ENCODE measurements at places on chromosomes 1 and 21. TPM values are rescaled to one million over a fixed set of nuclear protein-coding genes. Genes with fewer than 3 reads are reported as not detected.

Gene CFAP141
- total RNA-seq: not detected

GRCh38 chr1:41122851-41123518, 101.5 kb upstream of the SLFNL1 start:
- no peaks in the 10 kb centered on the region for H3K27me3 ChIP-seq
- no peaks in the 10 kb centered on the region for H3K36me3 ChIP-seq
- H3K27ac ChIP-seq: no peak overlapping the region
- DNase-seq: peak; percentile 46
- no peak overlapping the region for H3K4me3 ChIP-seq

Gene KCNK2
- total RNA-seq: 3.7 TPM

Gene APOBEC4
- total RNA-seq: not detected

DNA sequence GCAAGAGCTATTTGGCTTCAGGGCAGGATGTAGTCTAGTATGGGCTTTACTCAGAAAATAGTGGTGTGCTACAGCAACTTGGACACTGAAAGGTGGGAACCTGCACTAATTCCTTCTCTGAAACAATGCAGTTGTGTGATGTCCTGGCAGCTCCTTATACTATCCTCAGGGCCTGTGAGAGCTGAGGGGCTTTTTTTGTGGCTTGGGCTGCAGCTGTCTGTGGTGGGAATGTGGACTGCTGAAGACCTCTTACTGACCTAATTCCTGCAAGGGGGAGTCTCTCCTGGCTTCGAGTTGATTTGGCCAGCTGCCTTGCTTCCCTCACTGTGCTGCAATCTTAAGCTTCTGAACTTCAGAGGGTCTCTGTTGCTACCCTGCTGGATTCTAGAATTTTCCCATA, 22.3 kb upstream of the CHODL start:
- peaks cover 4% of the 10 kb centered on the region for H3K4me1 ChIP-seq
- peak; percentile 24 for DNase-seq
- H3K36me3 ChIP-seq: no peaks in the 10 kb centered on the region
- H3K4me3 ChIP-seq: no peak overlapping the region
- H3K27ac ChIP-seq: no peak overlapping the region
- no peaks in the 10 kb centered on the region for H3K27me3 ChIP-seq

DNA sequence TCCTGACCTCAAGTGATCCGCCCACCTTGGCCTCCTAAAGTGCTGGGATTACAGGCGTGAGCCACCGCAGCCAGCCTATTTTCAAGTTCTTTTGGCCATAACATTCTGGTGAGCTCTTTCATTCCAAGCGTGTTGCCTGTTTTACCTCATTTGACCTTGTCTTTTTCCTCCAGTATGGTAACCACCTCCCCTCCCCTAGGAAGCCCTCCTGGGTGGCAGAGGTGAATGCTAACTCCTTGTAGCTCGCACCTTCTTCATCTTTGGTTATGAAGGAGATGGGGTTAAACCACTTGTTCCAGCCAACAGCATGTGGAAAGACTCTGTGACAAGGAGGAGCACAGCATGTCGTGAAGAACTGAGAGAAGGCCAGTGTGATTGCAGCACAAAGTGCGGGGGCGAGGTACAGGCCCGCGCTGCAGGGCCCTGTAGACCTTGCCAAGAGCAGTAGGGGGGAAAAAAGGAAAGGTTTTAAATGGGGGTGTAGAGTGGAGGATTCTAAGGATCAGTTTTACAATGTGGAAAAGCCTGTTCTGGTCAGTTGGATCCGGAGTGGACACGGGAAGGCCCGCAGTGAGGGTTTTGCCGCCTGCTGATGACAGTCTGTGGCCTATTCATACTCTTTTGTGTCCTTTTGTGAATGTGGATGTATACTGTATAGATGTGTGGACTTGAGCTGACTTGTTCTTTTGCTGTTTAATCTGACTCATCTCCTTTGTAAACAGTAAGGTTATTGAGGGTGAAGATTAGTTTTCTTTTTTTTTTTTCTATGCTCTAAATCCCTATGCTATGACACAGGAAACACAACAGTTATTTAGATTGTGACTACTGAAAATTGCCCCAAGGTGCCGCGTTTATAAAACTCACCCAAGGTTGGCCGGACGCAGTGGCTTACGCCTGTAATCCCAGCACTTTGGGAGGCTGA, 7.5 kb upstream of the ZNF436 start:
- no peak for DNase-seq
- H3K36me3 ChIP-seq: peaks cover 8% of the 10 kb centered on the region
- no peak overlapping the region for H3K4me3 ChIP-seq
- H3K4me1 ChIP-seq: peaks cover 19% of the 10 kb centered on the region
- H3K27ac ChIP-seq: no peak overlapping the region
- no peaks in the 10 kb centered on the region for H3K27me3 ChIP-seq

- H3K4me3 ChIP-seq: no peak overlapping the region
- H3K36me3 ChIP-seq: no peaks in the 10 kb centered on the region
- H3K27ac ChIP-seq: no peak overlapping the region
- H3K4me1 ChIP-seq: no peaks in the 10 kb centered on the region
Measured at GRCh38 chr1:89705901-89706699, 73.2 kb downstream of the LRRC8C start.

- H3K27me3 ChIP-seq: peaks cover 2% of the 10 kb centered on the region
- DNase-seq: no peak
- H3K27ac ChIP-seq: no peak overlapping the region
Measured at GRCh38 chr1:39984951-39985350, 30.0 kb downstream of the MFSD2A start.

Gene TACSTD2
- 0.13 TPM for total RNA-seq

DNA sequence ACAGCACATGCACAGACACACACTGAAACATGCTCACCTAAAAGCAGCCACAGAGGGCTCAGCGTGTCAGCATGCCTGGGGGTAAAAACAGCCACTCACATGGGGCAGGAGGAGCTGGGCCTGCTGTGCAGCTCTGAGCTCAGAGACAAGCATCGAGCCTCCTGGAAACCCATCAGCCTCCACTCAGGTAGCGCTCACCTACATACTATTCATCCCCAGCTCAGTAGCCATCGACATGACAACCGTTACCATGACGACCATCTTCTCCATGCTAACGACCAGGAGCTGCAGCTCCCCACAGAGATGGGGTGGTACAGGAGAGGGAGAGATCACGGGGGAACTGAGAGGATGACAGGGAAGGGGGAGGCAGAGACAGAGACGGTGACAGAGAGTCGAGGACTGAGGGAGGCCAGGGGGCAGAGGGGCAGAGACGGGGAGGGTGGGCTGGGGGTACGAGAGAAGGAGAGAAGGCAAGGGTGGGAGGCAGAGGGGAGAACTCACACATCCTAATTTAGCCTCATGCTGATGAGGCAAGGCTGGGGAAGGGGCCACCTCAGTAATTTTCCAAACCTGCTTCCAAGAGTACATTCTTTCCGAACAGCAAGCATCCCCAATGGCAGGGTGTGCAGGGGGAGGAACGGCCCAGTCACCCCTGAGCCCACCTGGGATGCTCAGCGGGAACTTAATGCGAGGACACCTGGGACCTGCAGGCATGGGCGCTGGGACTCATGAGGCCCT, 28.4 kb downstream of the SDC3 start:
- no peaks in the 10 kb centered on the region for H3K27me3 ChIP-seq
- H3K27ac ChIP-seq: peak overlapping the region; percentile 75
- peaks cover 11% of the 10 kb centered on the region for H3K36me3 ChIP-seq

DNA sequence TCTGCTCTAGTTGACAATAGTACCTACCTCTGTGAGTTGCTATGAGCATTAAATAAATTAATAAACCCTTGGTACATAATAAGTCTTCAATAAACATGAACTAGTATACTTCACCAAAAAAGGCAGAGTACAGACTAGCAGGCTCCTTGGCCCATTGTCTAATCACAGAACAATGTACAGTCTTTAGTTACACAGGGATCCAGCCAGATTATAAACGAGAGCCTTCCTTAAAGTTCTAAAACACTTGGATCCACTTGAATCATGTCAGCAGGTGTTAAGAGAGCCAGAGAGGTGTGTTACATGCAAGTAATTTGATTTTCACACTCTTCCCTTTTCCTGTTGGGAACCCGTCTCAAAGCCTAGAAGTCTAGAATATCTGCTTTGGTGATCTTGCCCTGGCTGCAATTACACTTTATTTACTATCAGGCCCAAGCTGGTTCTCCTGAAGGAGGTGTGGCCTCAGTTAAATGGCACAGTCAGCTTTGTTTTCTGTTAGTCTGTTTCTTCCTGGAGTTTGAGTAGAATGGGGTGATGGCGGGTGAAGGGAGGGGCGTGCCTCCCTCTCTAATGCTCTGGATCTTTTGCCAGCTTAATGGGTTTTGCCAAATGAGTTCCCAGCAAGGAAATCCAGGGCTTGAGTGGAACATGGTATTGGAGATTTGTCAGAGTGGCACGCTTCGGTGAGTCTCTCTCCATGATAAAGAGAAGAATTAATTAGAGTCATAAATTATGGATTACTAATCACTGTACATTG, 570.9 kb upstream of the CAMK1G start:
- H3K4me3 ChIP-seq: no peak overlapping the region
- H3K4me1 ChIP-seq: no peaks in the 10 kb centered on the region
- no peak for DNase-seq
- no peak overlapping the region for H3K27ac ChIP-seq
- no peaks in the 10 kb centered on the region for H3K27me3 ChIP-seq

Gene PLA2G2D
- not detected for total RNA-seq

DNA sequence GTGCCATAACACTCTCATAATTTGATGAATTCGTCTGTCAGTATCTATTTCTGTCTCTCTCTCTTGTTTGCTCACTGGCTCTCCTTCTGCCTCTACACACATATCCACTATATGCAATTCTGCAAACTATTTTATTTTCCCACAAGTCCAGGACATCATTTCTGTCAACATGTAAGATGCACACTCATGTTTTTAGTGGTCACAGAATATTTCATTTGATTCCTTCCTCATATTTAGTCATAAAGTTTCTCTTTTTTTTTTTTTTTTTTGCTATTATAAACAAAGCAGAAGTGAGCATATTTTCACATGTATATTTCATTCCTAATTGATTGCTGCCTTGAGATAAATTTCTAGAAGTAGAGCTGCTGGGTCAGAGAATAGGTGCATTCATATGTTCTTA, 165.3 kb downstream of the PGBD5 start:
- no peak overlapping the region for H3K4me3 ChIP-seq
- peaks cover 51% of the 10 kb centered on the region for H3K36me3 ChIP-seq
- no peak for DNase-seq
- no peak overlapping the region for H3K27ac ChIP-seq

Gene NASP
- 56.4 TPM for total RNA-seq

DNA sequence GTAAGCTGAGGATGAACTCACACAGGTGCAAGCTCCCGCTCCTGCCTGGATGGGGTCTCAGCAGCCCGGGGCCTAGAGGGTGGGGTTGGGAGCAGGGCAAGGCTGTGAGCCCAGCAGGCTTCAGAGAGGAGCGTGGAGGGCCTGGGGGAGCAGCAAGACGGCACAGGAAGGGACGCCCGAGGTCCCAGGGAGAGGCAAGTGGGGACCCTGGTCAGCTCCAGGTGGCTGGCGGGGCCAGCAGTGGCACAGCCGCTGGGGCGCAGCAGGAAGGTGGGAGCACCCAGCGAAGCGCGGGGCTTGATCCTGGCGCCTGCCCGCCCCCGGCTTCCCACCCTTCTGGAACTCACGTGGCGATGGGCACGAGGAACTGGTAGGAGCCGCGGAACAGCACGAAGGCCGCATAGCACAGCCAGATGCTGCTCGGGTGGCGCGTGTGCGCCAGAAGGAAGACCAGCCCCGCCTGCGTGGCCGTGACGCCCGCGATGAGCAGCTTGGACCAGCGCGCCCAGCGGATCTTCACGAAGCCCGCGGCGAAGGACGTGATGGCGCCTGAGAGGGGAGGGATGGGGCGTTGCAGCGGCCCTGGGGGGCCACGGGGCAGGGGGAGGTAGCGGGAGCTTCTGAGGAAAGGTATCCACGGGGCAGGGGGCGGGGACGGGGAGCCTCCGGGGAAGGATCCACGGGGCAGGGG, 11.7 kb downstream of the SLC19A1 start:
- no peaks in the 10 kb centered on the region for H3K27me3 ChIP-seq
- no peak overlapping the region for H3K27ac ChIP-seq
- peaks cover 26% of the 10 kb centered on the region for H3K36me3 ChIP-seq
- peaks cover 27% of the 10 kb centered on the region for H3K4me1 ChIP-seq
- no peak overlapping the region for H3K4me3 ChIP-seq
- DNase-seq: no peak

GRCh38 chr1:213647864-213648650, 339.7 kb upstream of the PROX1 start:
- H3K4me3 ChIP-seq: no peak overlapping the region
- H3K27ac ChIP-seq: no peak overlapping the region
- H3K4me1 ChIP-seq: no peaks in the 10 kb centered on the region

DNA sequence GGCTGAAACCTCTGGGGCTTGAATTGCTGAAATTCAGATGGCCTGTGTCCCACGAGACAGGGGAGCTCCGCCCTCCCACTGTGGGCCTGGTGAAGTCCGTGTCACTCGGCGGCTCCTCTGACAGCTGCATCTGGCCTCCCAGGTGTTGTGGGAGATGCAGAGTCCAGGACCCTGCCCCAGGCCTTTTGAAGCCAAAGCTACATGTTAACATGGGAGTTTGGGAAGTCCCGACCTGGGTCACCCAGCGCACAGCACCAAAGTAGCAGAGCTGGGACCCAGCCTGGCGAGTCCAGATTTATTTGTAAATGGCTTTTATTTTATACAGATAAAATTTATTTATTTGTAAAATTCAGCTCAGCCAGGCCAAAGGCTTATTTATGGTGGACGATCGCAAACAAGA, 28.9 kb downstream of the SLC37A1 start:
- H3K4me1 ChIP-seq: no peaks in the 10 kb centered on the region
- no peak for DNase-seq
- H3K27ac ChIP-seq: no peak overlapping the region

Gene PRMT6
- total RNA-seq: 11.2 TPM

DNA sequence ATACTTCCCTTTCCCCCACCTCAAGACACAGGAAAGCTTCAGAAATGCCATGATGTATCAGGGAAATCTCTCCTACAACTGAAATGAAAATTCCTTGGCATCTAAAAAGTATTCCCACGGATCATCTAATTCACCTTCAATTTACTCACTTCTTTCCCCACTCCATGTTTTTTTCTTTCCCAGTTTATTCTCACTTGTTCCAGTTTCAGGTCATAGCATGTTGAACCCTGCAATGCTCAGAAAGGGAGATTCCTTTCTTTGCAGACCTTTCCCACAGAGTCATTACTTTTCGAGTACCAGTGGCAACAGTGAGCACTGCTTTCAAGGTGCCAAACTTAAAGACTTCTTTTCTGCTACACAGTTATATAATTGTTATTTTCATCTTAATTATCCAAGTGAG, 305.0 kb downstream of the VAV3 start:
- DNase-seq: no peak
- no peaks in the 10 kb centered on the region for H3K36me3 ChIP-seq
- H3K4me1 ChIP-seq: no peaks in the 10 kb centered on the region
- H3K4me3 ChIP-seq: no peak overlapping the region
- H3K27me3 ChIP-seq: no peaks in the 10 kb centered on the region

All from muscle of leg (tissue), 16 donors.